ENCODE measurements at places on chromosomes 2 and 18. TPM values are rescaled to one million over a fixed set of nuclear protein-coding genes. Genes with fewer than 3 reads are reported as not detected.

- no peak for DNase-seq
Observed at GRCh38 chr2:75416420-75417342, 144.1 kb downstream of the EVA1A start.

DNA sequence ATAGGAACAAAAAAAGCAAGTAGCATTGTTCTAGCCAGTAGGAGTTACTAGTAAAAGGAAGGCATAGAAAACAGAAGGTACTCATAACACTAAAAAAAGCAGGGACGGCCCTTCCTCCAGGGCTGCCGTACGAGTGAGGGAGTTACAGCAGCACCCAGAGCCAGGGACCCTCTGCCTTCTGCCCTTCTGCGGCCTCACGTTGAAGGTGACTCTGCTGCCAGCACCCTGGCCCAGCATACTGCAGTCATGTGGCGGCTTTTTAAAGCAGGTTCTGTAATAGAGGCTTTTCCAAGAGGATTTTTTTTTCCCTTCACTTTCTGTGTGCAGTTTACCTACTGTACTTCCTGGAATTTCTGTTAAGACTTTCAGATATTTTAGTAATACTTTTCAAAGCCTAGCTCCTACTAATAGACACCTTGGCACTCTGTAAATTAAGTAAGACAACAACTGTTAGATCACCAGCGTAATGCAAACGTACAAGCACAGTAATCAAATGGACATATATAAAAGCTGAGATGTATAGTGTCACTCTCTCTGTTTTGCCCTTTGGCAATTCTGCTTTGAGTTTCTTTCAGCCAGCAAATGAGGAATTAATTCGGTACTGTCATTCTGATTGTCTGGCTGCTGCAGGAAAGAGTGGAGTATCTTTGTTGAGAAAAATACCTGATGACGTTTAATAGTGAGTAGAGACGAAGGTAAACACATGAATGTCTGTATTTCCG lies 161.5 kb downstream of the PTGR3 start:
- DNase-seq: peak; percentile 42

DNA sequence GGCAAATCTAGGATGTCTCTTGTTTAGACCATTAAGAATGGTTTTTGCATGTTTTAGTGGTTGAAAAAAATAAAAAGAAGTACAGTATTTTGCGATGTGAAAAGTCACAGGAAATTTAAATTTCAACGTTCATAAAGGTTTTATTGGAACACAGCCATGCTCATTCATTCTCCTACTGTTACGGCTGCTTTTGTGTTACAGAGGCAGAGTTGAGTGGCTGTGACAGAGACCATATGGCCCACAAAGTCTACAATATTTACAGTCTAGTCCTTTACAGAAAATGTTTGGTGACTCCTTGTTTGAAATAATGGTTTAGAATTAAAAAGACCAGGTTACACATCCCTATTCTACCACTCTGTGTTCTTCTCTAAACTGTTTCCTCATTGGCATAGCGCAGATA lies 48.1 kb downstream of the MYOM1 start:
- no peak for DNase-seq

GRCh38 chr18:10006311-10006893 lies 92.6 kb downstream of the VAPA start:
- no peak for DNase-seq

DNA sequence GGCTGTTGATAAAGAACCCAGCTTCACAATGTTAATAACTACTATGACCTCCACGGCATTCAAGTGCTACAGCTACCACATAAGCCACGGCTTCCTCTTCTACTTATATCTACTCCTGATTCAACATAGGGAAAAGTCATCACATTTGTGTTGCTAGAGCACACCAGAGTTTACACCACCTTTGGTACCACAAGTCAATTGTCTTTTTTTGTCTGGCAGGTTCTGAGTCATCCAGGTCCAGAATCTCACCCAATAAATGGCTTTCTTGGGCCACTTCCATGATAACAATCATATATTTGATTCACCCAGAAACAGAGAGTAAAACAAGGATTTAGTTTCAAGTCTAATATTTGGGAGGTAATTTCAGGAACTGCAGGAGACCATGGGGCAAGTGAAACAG lies 480.2 kb downstream of the TMX3 start:
- no peak for DNase-seq

DNA sequence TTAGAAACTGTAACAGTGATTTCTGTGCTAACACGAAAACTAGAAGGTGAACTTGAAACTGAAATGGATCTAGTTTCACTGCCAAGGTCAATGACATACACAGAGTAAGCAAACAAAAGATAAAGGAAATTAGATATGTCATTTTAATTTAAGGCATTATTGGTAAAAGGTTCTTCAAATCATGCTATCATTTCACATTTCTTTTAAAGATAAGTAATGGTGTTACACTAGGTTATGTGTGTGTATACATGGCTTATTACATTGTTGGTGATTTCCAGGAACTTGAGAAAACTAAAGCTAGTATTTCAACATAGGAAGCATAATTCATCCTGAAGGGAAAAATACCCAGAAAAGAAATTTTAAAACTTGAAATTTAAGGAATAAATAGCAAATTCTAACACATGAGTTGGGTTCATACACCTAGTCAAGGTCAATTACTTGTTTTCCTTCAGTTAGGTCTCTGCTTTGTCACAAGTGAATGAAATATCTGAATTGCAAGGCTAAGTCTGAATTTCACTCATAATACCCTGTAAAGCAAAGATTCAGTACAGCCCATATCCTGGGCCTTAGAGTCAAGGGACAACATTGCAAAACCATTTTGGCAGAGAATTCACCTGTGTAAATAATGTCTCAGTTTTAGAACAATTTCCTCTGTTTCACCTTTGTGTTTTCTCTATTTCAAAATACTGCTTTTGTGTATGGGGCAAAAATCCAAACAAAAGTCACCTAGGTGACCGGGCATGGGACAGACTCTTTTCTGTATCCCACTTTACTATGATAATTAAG lies 141.6 kb downstream of the SRBD1 start:
- DNase-seq: no peak

DNA sequence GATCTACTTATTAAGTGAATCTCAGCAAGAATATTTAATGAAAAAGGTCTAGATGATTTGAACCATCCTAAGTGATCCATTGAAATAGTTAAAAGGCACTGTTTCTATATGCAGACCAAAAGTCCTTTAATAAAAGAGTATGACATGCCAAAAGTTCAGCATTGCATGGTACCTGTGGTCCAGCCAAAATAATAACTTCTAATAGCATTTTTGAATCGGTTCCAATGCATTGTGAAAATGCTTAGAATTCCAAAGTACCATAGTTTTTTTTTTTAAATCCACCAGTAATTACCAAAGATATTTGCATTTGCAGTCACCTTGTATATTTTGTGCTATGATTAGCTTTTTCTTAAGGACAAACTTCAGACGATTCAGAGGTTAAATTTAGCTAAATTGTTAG lies 79.9 kb downstream of the NYAP2 start:
- no peak for DNase-seq

DNA sequence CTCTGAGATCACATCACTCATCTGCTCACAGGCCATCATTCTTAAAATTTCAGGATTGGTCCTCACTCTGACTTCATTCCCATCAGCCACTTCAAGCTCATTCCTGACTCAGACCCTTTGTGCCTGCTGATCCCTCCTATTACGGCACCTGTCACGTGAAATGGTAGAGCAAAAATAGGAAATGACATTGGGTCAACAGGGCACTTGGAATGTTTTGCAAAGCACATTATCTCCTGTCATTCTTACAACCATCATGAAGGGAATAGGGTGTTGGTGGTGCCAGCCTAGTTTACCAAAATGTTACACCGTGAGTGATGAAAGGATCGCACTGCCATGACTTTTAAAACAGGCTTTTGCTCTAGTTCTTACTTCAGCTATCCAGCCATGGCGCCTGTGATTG lies 61.1 kb downstream of the EIF5B start:
- no peak for DNase-seq

DNA sequence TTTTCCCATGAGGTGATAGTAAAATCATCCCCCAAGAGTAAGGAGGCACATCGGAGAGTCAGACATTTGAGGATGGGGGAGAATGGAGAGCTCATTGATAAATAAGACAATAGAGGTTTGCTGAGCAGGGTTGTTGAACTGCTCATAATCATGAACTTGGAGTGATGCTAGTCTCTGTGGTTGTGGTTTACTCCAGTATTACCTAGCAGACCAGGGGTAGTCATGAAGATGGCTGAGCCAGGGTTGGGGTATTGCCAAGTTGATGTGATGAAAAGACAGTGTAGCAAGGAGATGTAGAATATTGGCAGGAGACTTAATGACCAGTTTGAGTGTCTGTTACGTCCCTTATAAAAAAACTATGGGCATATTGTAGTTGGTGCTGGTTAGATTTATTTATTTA lies 25.4 kb downstream of the CYBRD1 start:
- DNase-seq: no peak

GRCh38 chr2:118032169-118033013 lies 18.5 kb upstream of the CCDC93 start:
- no peak for DNase-seq

- no peak for DNase-seq
Observed at GRCh38 chr18:47915229-47915628, 15.2 kb downstream of the SMAD2 start.

DNA sequence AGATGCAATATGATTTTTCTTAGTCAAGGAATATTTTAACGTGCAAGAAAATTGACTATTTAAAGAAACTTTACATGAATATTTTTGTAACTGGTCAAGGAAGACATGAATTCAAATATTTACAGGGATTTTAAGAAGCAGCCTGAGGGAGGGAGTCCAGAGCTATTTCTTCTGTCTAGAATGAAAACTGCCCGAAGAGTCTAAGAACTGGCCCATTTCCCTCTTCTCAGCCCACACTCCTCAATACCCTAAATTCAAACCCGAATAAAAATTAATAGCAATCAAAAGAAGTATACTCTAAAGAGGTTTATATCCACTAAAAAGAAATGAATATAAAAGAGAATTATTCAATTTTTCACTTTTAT lies 6.5 kb upstream of the NDUFV2 start:
- DNase-seq: no peak

GRCh38 chr18:57073501-57074187 lies 73.2 kb upstream of the BOD1L2 start:
- no peak for DNase-seq

GRCh38 chr2:170813611-170814532 lies 2.8 kb upstream of the GAD1 start:
- no peak for DNase-seq

Gene TCF7L1
- 10.8 TPM for total RNA-seq

Gene POTEC
- not detected for total RNA-seq

Gene CEBPZOS
- total RNA-seq: 59.4 TPM

Gene NABP1
- 5.8 TPM for total RNA-seq

Gene MTX2
- total RNA-seq: 37.3 TPM

Gene INHA
- 1.1 TPM for total RNA-seq

Gene KCNJ13
- not detected for total RNA-seq

Gene ANKRD30BL
- not detected for total RNA-seq

Gene MALL
- 18.3 TPM for total RNA-seq

Gene PLGLB1
- 3.4 TPM for total RNA-seq

Gene MBD1
- 48.9 TPM for total RNA-seq

Gene HOXD13
- not detected for total RNA-seq

Measured in heart right ventricle (tissue), 16 donors.